Prostate gland (tissue), 2 donors: ENCODE measurements at places on chromosomes 3 and 15. TPM values are rescaled to one million over a fixed set of nuclear protein-coding genes. Genes with fewer than 3 reads are reported as not detected.
A peak's percentile ranks its signal among the peaks of the same experiment; 100 is the strongest.

DNA sequence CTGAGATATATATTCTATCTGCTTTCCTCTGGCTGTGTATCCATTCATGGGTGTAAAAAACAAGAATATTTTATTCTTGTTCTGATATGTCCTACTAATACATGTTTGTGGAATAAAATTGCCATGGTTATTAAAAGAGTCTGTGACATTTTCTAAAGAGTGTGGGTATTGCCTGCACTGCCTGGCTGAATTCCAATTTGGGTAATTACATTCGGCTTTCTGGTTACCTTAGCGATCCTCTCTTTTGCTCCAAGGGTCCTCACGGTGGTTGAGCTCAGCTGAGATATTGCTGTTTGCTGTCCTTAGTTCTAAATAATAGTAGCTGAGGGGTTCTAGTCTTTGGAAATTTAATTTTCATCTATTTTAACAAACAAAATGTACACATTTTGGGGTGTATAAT lies 301.4 kb upstream of the DNAJC19 start:
- H3K36me3 ChIP-seq = no peaks in the 10 kb centered on the region
- H3K4me3 ChIP-seq = no peak overlapping the region
- H3K4me1 ChIP-seq = no peaks in the 10 kb centered on the region
- no peaks in the 10 kb centered on the region for H3K27me3 ChIP-seq

DNA sequence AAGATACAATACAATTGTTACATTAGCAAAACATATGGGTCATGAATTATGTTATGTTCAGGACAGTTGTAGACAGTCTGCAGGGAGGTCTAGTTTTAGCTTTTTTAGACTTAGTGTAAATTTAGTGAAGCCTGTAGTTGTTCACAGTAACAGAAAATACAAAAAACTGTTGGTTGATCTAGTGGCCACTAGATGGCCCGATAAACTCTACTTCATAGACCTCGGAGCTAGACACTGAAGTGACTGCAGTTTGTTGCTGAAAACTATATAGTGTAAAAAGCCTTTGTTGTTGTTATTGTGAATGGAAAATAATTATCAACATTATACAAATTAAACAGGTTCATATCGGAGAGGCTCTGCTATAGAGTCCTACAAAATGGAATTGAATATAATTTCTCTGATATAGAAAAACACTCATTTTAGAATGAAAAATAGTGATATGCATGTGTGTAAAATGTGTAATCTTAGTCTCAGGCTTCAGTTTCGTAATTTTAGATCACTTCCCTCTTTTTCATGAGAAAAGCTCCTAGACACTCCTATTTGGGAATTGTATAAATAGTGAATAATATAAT lies 18.3 kb downstream of the MAGEL2 start:
- H3K36me3 ChIP-seq = no peaks in the 10 kb centered on the region
- H3K27me3 ChIP-seq = no peaks in the 10 kb centered on the region
- H3K27ac ChIP-seq = no peak overlapping the region
- no peaks in the 10 kb centered on the region for H3K4me1 ChIP-seq
- H3K4me3 ChIP-seq = no peak overlapping the region

DNA sequence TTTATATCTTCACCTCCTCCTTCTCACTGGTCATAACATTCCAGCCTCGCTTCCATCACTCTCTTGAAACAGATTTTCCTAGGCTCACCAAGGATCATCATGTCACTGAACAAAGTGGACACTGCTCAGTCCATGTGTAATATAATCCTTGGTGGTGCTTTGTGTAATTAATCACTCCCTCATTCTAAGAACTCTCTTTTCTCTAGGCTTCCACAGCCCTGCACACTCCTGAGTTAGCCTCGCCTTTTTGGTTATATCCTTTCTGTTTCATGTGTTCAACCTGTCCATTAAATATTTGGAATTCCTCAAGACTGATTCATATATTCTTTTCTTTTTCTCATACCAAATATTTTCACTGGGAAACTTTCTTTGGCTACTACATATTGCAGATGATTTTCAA lies 440.8 kb downstream of the PYDC2 start:
- no peaks in the 10 kb centered on the region for H3K36me3 ChIP-seq
- no peaks in the 10 kb centered on the region for H3K27me3 ChIP-seq
- no peaks in the 10 kb centered on the region for H3K4me1 ChIP-seq
- H3K27ac ChIP-seq = no peak overlapping the region
- no peak for DNase-seq
- no peak overlapping the region for H3K4me3 ChIP-seq

- H3K27me3 ChIP-seq = no peaks in the 10 kb centered on the region
- H3K27ac ChIP-seq = no peak overlapping the region
- no peaks in the 10 kb centered on the region for H3K36me3 ChIP-seq
- DNase-seq = no peak
- peak overlapping the region; percentile 45 for H3K4me3 ChIP-seq
- no peaks in the 10 kb centered on the region for H3K4me1 ChIP-seq
Observed at GRCh38 chr15:72797338-72797689, 13.8 kb upstream of the ADPGK start.

DNA sequence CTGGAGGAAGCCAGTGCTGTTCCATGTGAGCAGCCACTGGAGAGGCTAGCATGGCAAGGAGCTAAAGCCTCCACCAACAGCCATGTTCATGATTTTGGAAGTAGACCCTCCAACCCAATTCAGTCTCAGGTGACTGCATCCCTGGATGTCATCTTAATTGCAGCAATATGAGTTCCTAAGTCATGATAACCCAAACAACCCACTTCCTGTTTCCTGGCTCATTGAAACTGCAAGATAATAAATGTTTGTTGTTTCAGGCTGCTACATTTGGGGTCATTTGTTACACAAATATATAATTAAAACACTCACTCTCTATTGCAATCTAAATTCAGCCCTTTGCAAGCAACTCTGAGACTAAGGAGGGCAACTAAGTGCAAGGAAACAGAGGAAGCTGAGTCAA lies 62.4 kb upstream of the SLC24A5 start:
- no peak overlapping the region for H3K27ac ChIP-seq
- H3K4me1 ChIP-seq = no peaks in the 10 kb centered on the region
- no peak overlapping the region for H3K4me3 ChIP-seq
- no peaks in the 10 kb centered on the region for H3K36me3 ChIP-seq

DNA sequence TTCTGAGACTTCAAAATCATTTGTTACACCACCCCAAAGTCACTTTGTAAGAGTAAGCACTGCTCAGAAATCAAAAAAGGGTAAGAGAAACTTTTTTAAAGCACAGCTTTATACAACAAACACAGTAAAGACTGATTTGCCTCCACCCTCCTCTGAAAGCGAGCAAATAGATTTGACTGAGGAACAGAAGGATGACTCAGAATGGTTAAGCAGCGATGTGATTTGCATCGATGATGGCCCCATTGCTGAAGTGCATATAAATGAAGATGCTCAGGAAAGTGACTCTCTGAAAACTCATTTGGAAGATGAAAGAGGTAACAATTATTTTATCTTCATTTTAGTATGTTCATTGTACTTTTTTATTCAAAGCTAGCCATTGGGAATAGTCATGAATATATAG lies 32.6 kb downstream of the BLM start:
- H3K36me3 ChIP-seq = no peaks in the 10 kb centered on the region
- H3K27me3 ChIP-seq = no peaks in the 10 kb centered on the region
- H3K4me1 ChIP-seq = no peaks in the 10 kb centered on the region
- no peak for DNase-seq
- H3K4me3 ChIP-seq = no peak overlapping the region

- no peaks in the 10 kb centered on the region for H3K36me3 ChIP-seq
- H3K27me3 ChIP-seq = no peaks in the 10 kb centered on the region
Observed at GRCh38 chr15:91950054-91950453, 96.5 kb downstream of the SLCO3A1 start.

- H3K36me3 ChIP-seq = no peaks in the 10 kb centered on the region
- DNase-seq = peak; percentile 62
- H3K27ac ChIP-seq = peak overlapping the region; percentile 5
- H3K4me3 ChIP-seq = no peak overlapping the region
- H3K4me1 ChIP-seq = peaks cover 6% of the 10 kb centered on the region
- H3K27me3 ChIP-seq = no peaks in the 10 kb centered on the region
Observed at GRCh38 chr15:31435261-31435911, 108.8 kb downstream of the KLF13 start.

DNA sequence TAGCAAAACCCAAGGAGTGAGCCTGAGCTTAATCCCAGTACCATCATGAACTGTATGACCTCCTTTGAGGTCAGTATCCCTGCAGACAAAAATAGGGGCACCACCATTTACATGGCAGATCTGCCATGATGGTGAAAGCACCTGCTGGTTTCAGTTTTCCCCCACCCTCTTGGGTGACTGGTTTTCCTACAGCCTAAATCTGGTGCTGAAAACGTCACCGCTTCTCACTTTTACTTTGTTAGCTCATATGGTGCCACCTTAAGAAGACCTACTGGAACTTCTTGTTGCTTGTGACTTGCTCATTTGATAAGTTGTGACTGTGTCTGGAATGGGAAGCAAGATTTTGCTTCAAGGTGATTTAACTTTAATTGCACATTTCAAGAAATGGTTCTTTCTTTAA lies 5.1 kb downstream of the PPP1R2 start:
- H3K27me3 ChIP-seq = no peaks in the 10 kb centered on the region
- no peaks in the 10 kb centered on the region for H3K36me3 ChIP-seq
- peaks cover 6% of the 10 kb centered on the region for H3K4me1 ChIP-seq

GRCh38 chr3:117567906-117568305 lies 858.3 kb downstream of the TUSC7 start:
- H3K27me3 ChIP-seq = no peaks in the 10 kb centered on the region
- no peak overlapping the region for H3K27ac ChIP-seq
- no peaks in the 10 kb centered on the region for H3K4me1 ChIP-seq
- no peak overlapping the region for H3K4me3 ChIP-seq
- no peak for DNase-seq

DNA sequence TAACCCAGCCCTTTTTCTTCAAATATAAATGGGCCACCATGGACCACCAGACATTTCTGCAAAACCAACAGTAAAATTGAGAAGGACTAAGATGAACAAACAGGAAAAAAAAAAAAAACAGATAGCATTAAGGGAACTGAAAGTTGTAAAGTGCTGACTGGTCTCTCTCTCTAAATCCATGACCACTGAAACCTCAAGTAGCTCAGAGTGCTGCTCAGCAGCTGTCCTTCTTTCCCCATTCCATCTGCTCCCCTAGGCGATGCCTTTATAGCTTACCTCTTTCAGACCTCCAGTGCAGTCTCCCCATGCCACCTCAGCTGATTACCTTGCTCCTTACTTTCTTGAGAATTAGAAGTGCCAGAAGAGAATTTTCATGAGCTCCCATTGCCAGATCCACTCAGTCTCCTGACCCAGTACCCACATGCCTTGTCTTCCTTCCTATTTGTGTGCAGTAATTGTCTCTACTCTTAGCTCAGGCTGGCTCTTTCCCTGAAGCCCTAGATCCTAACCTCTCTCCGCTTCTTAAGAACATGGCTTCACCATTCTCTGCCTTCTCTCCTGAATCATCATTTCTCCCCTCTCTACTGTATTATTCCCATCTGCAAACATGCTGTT lies 23.9 kb upstream of the XIRP1 start:
- H3K4me3 ChIP-seq = no peak overlapping the region
- DNase-seq = no peak
- H3K4me1 ChIP-seq = no peaks in the 10 kb centered on the region
- no peaks in the 10 kb centered on the region for H3K36me3 ChIP-seq

- no peak for DNase-seq
- peaks cover 20% of the 10 kb centered on the region for H3K4me1 ChIP-seq
- H3K36me3 ChIP-seq = no peaks in the 10 kb centered on the region
- no peak overlapping the region for H3K4me3 ChIP-seq
Observed at GRCh38 chr15:67110958-67111864, 45.8 kb downstream of the SMAD3 start.

GRCh38 chr3:186930641-186931531 lies 560 bp downstream of the ST6GAL1 start:
- H3K36me3 ChIP-seq = no peaks in the 10 kb centered on the region
- DNase-seq = peak; percentile 54
- peaks cover 3% of the 10 kb centered on the region for H3K4me1 ChIP-seq
- peak overlapping the region; percentile 94 for H3K27ac ChIP-seq

Gene SNX33
- 25.6 TPM for total RNA-seq

Gene PML
- 122 TPM for total RNA-seq

Gene PLA2G4E
- 0.17 TPM for total RNA-seq

Gene SELENOS
- 66.9 TPM for total RNA-seq
